ENCODE measurements at places on chromosomes 6 and 20.
A peak's percentile ranks its signal among the peaks of the same experiment; 100 is the strongest.

DNA sequence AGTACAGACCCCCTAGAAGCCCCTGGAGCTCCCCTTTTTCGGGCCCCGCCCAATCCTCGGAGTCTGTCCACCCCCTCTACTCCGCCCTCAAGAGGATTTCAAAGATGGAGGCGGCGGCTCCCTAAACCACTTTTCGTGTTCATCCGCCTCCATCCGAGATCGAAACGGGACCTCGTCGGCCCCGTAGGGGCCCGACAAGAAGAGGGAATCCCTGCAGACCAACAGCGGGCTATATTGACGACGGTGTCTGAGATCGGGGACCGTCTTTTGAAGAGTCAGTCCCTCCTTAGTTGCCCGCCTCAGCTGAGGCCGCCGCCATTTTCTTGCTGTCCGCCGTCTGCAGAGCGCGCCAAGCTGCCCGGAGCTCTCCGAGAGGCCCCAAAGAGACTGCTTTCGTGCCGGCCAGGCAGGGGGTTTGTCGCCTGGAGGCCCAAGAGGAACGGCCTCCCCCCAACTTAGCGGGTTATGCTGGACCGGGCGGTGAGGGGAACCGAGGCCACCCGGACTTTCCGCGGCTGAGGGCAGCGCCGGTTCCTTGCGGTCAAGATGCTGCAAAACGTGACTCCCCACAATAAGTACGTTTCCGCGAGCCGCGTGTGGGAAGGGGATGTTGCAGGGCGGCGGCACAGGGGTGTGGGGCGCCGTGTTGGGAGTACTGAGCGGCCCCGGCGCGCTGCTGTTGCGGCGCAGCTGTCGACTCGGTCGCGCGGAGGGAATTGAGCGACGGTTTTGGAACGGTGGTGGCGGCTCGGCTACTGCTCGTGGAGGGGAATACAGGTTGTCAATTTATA, 4.2 kb downstream of the BRD2 start:
- ATAC-seq: no peak

- peak; percentile 32 for ATAC-seq
These were observed 70.7 kb upstream of the PRSS16 start for GRCh38 chr6:27176523-27177484.

GRCh38 chr6:90190752-90191395, 105.8 kb downstream of the BACH2 start:
- no peak for ATAC-seq

DNA sequence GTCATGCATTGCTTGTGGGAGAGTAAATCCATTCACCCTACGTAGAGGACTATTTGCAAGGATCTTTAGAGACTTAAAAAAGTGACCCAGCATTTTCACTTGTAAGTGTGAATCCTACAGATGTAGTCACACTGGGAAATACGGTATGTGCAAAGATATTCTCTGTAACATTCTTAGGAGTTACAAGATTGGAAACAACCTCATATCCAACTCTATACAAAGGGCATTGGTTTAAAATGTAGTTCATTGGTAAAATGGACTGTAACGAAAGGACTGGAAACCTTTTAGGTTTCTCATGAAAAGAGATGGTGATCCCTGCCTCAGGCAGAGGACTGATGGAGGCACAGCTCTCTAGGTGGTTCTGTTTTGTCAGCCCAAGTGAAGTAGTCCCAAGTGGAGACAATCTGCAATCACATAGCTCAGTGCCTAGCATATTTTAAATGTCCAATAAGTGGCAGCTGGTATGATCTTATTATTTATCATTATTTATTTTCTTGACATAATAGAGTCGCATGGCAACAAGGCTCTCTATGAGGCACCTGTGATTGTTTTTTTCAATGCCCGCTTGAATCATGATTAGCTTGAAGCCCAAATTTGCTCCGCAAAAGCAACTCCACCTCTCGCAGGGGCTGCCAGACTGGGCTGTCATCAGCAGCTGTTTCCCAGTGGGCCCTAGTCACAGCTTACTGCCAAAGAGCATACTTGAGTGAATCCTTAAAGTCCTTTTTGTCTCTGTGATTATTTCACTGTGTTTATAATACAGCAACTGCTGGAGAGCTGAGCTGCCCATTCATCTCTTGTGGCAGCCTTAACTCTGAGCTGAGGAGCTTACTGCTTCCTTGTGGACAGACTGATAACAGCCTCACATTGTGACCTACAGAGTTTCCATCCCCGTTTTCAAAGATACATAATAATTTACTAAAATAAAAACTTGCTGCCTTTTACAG, 19.8 kb upstream of the ENPP1 start:
- ATAC-seq: peak; percentile 68

DNA sequence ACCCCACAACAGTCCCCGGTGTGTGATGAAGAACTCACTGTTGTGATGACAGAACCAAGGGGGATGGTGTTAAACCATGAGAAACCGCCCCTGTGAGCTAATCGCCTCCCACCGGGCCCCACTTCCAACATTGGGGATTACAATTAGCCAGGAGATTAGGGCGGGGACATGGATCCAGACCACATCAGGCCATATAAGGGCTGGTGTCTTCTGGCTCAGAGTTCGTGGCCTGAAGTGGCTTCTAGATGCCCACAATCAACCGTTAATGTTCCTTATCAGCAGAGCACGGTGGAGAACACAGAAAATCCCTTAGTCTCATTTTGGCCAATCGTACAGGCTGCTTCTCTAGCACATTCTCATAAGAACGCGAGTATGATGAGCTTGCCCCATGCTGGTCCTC, 10.9 kb upstream of the MAS1 start:
- no peak for ATAC-seq

DNA sequence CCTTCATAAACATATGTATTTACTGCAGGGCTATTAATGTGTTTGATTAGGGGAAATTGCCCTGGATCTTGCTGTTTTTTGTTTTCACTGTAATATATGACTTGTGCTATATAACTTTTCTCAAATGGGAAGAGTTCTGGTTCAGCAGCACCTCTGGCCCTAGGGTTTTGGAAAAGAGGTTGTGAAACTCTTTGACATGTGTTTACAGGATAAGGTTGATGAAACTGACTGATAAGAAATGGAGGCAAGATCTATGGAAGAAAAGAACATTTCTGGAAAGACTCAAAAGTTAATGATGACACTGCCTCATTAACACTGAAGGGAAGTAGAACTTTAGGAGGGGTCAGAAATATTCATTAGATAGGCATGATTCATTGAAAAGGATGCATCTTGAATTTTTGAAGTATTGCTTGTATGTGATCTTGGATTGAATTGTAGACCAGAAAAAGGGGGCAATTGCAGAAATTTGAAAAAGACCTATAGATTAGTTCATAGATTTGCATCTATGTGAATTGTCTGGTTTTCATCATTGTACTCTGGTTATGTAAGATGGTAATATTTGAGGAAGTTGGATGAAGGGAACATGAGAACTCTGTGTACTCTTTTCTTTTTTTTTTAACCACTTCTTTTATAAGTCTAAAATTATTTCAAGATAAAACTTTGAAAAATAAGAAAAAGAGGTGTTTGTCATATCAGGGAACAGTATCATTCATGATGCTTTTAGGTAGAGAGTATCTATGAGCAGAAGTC, 54.0 kb downstream of the UTRN start:
- ATAC-seq: no peak

DNA sequence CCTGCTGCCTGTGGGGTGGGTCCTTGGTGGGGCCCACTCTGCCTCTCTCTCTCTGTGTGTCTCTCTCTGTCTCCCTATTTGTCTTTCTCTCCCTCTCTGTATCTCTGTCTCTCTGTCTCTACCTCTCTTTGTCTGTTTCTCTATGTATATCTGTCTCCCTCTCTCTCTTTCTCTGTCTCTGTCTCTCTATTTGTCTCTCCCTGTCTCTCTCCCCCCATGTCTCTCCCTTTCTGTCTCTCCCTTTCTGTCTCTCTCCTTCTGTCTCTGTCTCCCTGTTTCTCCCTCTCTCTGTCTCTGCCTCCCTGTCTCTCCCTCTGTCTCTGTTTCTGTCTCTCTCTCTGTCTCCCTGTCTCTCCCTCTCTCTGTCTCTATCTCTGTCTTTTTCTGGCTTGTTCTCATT, 353.2 kb downstream of the CDH4 start:
- ATAC-seq: no peak

- ATAC-seq: peak; percentile 64
These were observed 26.2 kb downstream of the SLCO4A1 start for GRCh38 chr20:62668441-62669027.

DNA sequence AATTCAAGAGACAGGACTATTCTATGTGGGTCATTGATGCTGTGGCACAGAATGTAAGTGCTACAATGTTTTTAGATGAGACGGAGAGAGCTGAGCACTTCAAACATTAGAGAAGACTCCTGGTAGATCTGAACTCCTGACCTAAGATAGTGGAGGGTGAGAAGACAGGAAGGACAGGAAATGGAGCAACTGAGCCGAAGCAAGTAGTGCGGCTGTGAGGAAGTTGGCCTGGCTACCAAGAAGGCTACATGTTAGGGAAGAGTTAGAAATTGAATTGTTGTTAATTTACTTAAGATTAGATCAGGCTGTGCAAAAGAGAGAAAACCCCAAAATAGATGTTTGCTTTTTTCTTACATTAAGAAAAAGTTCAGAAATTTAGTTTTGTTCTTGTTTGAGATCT, 14.4 kb upstream of the MLIP start:
- no peak for ATAC-seq

DNA sequence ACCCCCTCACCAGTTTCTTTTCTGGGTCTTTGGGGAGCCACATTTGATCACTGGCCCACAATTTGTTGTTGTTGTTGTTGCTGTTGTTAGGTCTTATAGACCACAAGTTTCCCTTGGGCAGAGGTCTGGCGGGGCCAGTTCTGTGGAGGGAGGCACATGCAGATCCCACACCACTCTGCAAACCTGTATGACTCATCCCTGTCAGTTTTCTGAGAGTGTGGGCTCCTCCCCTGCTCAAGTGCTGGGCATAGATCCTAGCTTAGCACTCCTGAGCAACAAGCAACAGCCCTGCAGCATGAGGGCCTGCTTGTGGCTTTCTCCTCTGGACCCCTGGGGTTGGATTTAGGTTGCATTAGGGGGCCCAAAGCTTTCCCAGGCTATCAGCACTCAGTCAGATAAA, 411.1 kb upstream of the HTR1E start:
- ATAC-seq: peak; percentile 60

DNA sequence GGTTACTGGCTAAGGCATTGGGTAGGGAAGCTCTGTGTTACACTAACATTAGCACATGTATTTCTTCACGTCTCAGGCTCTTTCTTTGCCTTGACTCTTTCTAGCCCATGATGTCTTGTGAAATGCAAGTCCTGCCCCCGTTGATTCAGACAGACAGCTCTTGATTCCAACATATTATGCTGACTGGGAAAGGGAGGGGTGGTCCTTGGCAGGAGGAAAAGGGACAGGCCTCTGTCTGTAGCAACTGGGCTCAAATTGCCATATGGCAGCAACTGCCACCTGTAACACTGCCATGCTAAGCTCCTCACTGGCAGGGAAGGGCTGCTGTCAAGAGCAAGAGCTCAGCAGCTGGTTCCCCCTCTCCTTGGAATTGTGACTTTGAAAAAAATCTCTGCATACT, 5.7 kb upstream of the KCNK15 start:
- no peak for ATAC-seq

DNA sequence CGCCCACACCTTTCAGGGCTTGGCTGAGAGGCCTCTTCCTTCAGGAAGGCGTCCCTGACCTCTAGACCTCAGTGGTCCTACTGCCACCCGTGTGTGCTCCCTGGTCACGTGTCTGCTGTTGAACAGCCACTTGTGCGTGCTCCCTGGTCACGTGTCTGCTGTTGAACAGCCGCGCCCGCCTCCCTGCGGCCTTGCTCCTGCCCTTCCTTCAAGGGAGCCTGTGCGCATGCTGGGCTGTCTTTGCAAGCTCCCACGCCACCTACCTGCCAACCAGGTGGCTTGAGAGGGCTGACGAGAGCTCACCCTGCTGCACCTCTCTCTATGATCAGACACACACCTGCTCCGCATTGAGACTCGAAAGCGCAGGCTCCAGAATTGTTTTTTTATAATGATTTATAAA, 179.3 kb downstream of the BMP7 start:
- no peak for ATAC-seq

DNA sequence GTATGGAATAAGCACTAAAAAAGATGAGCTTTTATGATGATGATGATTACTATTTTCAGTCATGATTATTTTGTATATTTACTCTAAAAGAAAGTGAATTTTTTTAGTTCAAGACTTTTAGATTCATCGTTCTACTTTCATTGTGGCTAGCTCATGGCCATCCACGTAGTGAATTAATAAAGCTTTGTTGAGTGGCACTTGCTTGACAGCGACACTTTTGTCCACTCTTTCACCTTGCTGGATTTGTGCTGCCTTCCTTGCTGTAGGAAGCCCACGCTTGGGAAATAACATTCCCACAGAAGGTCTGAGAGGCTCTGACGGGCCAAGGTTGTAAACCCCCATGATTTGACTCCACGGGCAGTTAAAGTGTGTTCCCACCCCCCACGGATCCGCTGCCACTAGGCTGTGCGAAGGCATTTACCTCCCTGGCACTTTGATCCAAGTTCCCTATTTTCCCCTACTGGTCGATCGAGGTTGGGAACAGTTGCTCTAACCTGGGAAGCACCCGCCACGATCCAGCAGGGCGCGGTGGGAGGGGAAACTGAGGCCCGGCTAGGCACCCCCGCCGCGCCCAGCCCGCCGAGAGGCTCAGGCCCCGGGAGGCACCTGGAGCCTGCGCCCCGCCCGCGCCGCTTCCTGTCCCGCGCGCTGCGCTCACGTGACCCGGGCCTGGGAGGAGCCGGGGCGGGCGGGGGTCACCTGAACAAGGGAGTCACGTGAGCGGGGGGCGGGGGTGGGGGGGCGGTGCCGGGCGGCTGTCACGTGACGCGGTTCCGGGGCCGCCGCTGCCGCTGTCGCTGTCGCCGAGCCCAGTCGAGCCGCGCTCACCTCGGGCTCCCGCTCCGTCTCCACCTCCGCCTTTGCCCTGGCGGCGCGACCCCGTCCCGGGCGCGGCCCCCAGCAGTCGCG, at the start of gene IGF2R:
TSS of gene IGF2R (plus strand) at position 788 of the 909 bp plus-strand sequence. CDS start 165 bp downstream, outside the sequence.
- peak; percentile 83 for ATAC-seq

DNA sequence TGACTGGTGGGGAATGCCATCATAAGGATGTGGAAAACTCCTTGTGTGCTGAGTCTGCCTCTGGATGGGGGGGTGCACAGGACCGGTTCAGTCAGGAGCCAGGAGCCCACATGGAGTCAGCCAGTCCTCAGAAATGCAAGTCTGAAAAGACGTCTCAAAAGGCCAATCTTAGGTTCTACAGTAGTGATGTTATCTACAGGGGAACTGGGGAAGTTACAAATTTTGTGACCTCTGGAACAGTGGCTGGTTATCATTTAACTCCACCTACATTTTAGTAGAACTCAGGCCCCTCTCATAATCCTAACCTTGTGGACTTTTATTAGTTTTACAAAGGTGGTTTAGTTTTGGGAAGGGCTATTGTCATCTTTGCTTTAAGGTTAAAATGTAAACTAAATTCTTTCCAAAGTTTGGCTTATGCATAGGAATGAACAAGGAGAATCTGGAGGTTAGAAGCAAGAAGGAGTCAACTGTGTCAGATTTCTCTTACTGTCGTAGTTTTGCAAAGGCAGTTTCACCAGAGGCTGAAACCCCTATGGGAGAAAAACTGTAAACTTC, 13.7 kb upstream of the TBC1D22B start:
- no peak for ATAC-seq

DNA sequence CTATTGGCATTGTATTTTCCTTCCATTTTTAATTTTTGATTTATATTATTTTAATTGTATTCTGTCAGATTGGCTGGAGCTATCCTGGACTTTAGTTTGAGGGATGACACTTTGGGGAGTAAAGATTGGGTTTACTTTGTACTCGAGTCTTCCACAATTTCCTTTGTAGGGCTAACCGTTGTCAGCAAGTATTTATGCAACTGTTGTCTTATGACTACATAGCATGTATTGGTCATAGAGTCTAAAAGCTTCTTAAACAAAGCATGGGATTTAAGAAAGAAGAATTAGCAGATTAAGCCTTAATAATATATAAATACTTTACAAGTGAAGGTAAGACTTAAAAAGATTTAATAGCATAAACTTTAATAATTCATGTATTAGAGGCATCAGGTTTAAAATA, 19.6 kb downstream of the FARS2 start:
- no peak for ATAC-seq

GRCh38 chr6:109934293-109934692, 43.8 kb upstream of the GPR6 start:
- ATAC-seq: no peak
